H7 (cell line): ENCODE measurements at places on chromosomes 2 and 18. TPM values are rescaled to one million over a fixed set of nuclear protein-coding genes. Genes with fewer than 3 reads are reported as not detected.

DNA sequence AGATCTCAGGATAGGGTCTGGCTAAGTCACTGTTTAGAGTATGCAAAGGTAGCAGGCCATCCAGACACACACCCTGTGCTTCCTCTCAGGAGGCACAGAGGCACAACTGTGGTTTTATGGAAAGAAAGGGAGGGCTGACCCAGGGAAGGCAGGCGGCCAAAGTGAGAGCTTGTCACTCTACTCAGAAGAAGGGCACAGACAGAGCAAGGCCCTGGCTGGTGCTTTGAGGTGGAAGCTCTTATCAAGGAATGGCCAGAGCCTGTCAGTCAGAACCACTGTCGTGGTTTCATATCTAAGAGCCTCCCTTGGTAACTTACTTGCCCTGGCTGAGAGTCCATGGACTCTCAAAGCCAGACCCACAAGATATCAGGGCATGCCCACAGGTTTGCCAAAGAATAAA is 40.7 kb downstream of the SLC9A2 start:
- no peak for DNase-seq

DNA sequence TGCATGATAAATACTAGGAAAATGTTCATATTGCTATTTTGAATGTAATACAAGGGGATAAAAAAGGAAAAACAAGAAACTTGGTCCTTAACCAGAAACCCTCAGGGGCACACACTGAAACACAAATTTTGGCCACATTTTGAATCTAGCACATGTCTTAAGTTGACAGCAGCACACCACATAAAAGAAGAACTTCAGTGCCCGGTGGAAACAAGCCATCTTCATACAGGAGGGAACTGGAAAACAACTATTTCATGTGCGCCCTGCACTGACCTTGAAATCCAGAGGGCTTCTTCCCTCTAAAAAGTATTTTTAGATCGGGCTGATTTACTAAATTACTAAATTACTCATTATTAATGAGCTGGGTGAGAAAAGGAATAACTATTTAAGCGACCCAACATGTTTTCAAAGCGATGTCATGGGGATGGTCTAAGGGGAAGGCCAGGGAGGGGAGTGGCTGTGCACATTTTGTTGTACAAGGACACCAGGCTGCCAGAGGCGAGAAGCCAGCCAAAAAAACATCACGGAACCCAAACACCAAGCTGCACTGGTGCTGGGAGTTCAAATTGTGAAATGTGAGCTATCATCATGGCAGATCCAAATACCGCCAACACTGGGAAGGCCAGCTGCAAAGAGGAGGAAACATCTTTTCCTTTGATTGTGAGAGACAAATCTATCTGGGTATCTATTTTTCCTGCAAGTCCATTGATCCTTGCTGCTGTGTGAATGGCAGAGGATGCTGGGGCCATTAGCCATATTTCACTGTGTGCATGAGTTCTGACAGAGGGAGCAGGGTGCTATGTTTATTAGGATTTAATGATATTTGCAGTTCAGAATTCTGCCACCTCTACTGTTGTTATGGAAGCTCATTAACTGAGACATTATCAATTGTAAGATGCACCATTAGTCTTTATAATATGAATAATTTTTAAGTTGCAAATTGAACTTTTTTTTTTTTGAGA is 150.7 kb upstream of the LMAN1 start:
- no peak for DNase-seq

GRCh38 chr2:101127319-101128056 is 23.7 kb downstream of the TBC1D8 start:
- DNase-seq: no peak

The MYO7B gene
- total RNA-seq: not detected in 2 replicates

- no peak for DNase-seq
Measured at GRCh38 chr2:236146436-236146835, 21.8 kb downstream of the GBX2 start.

DNA sequence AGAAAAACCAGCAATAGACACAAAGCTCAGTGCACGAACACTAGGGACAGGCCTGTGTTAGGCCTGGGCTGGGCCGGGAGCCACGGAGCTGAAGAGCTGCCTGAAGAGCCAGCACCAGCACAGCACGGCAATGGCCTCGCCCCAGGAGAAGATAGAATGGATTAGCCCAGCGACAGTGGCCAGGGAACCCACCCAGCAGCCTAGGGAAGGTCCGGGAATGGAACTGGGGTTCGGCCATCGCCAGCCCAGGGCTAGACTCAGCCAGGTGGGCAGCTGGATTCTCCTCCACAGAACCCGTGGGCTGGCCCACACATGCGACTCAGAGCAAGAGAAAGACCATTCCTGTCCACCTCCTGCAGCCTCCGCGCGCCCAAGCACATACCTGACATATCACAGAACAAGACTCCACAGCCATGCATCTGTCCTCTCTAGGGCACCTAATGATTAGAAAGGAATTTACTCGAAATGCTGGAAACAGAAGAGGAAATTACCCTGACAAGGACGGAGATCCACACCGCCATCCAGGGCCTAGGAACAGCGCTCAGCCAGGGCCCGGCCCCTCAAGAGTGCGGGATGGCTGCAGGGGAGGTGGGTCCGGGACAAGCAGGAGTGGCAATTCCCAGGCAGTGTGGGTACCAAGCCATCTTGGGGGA is 82.8 kb downstream of the TMEM18 start:
- no peak for DNase-seq

DNA sequence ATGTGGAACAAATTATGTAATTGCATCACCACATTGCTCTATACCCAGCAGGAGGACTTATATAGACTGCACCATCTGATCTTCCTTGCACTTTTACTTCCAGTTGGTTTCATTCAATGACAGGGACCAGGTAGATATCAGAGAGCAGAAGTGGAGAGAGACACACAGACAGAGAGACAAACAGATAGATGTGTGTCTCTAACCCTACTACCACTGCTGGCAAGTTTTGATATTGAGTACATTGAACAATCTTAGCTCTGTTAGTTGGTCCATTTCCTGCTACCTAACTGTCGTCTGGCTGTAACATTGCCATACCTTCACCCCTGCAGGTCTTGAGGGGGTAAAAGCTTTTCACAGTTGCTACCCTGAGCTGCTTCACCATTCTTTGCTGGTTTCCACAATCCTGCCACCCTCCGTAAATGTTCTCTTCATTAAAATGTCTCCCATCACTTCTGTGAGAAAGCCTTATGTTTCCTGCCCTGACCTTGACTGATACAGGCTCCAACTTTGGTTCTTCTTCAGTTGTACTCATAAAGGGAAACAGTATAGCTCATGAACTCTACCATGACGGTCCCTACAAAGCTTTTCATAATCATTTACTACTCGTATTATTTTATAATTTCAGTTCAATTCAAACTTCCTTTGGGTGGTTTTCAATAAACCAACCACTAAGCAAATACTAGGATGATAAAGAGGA is 62.3 kb upstream of the ITGA4 start:
- DNase-seq: no peak

- no peak for DNase-seq
Measured at GRCh38 chr2:220510668-220511067, 883.2 kb downstream of the SLC4A3 start.

GRCh38 chr2:156896294-156896693 is 361.2 kb upstream of the GALNT5 start:
- no peak for DNase-seq

DNA sequence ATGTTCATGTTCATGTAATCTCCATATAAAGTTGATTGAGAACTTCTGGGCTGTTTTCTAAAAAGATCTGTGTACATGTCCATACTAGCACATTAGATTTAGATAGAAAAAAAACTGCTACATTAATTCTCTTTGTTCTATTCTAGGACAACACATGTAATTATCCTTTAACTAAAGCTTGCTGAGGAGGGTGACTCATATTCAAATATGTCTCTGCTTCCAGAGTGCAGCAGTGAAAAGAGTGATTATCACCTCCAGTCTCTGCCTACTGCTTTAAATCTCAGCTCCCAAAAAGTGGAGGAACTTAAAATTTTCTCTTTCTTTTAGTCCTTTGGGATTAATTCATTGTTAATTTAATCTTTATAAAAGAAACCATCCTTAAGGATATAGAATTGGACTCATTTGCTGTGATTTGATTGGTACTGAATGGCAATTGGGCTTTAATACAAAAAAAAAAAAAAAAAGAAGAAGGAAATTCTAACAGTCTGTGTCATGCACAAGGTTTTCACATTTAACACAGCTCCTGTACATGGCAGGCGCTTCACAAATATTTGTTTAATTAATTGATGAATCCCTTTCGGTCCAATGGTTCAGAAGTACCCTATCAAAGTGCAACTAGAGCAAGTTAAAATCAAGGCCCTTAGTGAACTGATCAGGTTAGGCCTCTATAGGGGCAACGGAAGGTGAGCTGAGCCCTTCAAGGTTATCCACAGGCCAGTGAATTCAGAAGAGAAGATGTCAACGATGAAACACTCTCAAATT is 214.0 kb upstream of the KCNJ3 start:
- no peak for DNase-seq

The DAPL1 gene
- total RNA-seq: not detected in 2 replicates

GRCh38 chr2:105836840-105837692 is 92.4 kb downstream of the NCK2 start:
- no peak for DNase-seq

The ERICH2 gene
- total RNA-seq: 0.89 TPM in 1 of 2 replicates, not detected in the other

The LHCGR gene
- total RNA-seq: 0.22 TPM in 1 of 2 replicates, not detected in the other

DNA sequence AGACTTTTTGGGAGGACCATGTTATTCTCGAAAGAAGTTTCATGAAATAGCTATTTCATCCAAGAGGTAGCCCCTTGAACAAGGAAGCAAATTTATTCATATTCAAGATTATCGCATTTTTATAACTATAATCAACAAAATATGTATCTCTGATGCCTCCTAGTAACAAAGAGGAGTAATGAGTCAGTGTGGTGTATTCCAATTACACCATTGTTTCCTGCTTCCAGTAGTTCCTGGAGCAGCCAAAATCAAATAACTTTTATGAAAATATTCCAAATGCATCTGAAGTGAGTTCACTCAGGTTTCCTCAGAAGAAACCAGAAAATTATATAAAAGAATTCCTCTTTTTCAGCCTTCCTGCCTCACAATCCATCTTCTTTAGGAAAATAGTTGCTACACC is 43.0 kb downstream of the ANKRD36B start:
- DNase-seq: no peak

- DNase-seq: peak; percentile 8
Measured at GRCh38 chr2:218814540-218815243, 16.9 kb downstream of the PRKAG3 start.

DNA sequence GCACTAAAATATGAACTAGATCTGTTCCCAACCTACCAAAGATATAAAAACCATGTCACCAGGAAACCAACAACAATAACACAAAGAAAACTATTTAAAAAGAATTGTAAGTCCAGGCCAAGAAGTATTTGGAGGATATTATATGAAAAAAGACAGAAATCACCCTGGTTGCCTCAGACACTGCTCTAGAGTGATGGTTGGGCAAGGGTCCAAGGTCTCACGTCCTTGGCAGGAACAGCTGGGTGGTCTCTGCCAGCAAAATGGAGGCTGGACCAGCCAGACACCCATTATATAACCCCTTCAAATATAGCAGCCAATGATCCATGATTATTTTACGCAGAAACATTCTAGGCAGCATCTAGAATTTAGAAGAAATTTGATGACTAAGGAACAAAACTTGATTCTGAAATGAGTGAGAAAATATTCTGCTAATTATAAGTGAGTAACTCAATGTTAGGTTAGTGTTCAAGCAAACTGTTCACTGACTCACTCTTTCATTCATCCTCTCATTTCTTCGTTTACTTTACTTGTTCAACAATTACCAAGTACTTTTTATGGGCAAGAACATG is 35.4 kb downstream of the MRPL35 start:
- DNase-seq: no peak

The MC2R gene
- total RNA-seq: not detected in 2 replicates

DNA sequence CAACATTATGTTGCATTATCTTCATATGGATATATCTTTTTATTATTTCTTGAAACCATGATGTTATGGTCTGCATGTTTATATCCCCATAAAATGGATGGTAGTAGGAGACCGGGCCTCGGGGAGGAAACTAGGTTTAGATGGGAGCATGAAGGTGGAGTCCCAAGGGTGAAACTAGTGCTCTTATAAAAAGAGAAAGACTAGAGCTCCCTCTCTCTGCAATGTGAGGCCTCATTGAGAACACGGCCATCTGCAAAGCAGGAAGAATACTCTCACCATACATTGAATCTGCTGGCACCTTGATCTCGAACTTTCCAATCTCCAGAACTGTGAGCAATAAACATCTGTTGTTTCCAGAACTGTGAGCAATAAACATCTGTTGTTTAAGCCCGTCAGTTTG is 64.0 kb downstream of the NXPH2 start:
- peak; percentile 19 for DNase-seq

GRCh38 chr2:31568585-31569201 is 12.0 kb downstream of the SRD5A2 start:
- no peak for DNase-seq

GRCh38 chr2:10951558-10952414 is 40.1 kb downstream of the KCNF1 start:
- DNase-seq: no peak

The CASP10 gene
- 5.1 and 5.4 TPM in 2 replicates for total RNA-seq

- no peak for DNase-seq
Measured at GRCh38 chr2:172667581-172668325, 67.9 kb upstream of the RAPGEF4 start.

- no peak for DNase-seq
Measured at GRCh38 chr2:98324181-98324580, 22.1 kb upstream of the CNGA3 start.

The XDH gene
- total RNA-seq: 0.59 and 1.3 TPM in 2 replicates

DNA sequence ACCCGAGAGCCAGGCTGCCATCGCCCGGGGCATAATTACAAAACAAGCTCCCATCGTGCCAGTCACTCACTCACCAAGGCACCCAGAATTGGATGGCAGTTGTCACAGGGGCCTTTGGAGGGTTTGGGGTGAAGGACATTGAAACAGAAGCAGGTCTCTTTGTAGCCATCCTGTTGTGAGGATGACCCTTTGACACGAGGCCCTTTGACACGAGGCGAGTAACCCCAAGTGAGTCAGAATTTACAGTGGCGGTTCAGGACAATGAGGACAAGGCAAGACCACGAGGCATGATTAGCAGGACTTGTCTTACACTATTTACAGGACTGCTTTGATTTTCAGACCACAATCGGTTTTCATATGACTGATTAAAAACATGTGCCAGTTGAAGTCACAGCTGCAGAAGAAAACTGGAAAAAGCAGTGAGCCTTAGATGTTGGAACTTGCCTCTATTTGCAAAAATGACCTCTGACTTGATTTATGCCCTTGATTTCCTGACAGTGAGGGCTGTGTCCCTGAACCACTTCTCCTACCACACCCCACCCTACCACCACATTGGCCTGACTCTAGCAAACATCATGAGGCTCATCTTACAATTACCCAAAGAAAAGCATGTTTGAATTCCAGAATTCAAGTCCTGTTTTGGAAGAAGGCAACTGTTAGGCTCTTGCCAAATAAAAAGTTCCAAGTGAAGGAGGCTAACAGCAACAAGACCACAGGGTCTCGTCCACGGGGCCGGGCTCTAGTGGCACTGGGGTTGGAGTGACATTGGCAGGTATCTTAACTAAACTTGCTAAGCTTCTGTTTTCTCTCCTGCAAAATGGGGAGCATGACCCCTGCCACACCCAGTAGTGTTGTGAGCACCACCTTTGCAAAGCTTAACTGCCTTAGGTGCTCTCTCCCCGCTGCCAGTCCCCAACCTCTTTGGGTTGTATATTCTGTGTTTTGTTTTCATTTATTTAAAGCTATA is 64.4 kb upstream of the FOSL2 start:
- peak; percentile 22 for DNase-seq

The SNTG2 gene
- 1.5 and 2.1 TPM in 2 replicates for total RNA-seq

GRCh38 chr2:179140571-179140970 is 90.6 kb upstream of the CCDC141 start:
- DNase-seq: no peak

The CFAP53 gene
- total RNA-seq: 0.33 TPM in 1 of 2 replicates, not detected in the other
